ENCODE measurements at places on chromosomes 2 and 18.

DNA sequence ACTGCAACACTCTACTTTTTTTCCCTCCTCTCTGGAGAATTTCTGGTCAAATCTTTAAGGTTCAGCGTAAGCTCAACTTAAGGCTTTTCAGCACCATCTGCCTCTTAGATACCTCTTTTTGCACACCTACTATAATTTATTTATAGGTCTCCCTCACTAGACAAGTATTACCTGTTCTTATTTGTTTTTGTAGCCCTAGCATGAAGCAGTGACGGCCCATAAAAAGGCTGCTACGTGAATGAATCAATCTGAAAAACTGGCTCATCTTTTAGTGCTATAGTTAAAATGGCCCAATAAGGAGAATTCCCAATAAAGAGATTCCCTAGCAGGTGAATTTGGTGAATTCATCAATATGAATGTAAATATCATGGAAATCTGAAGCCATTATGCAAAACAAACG is 6.5 kb downstream of the RNF149 start:
- no peak for DNase-seq

DNA sequence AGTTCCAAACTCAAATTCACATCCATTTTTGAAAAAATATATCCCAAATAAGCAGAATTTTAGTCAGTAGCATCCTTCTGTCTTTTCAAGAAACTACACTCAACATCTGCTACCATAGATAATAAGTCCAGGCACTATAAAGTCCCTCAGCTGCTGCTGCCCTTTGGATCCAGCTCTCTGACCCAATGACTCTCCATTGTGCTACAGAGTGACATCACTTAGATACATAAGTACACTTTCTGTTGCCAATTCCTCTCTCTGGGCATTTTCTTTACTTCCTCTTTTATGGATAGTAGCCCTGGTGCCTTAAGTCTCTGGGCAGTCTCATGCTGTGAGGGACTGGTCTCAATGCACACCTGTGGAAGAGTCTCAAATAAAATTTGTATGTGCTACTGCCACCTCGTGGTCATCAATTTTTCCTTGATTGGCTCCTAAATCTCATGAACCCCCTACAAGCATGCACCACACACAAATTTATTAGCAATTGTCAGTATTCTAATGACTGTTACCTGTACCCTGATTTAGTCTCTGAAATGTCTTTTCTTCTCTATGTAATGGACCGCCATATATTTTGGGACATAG is 219.2 kb downstream of the LRP1B start:
- no peak for DNase-seq

GRCh38 chr18:61471942-61472341 is 138.7 kb downstream of the CDH20 start:
- DNase-seq, result no peak

GRCh38 chr18:10424585-10425307 is 29.7 kb upstream of the APCDD1 start:
- DNase-seq, result no peak

- no peak for DNase-seq
Observed at GRCh38 chr2:165470361-165470760, 863 bp downstream of the CSRNP3 start.

GRCh38 chr2:225773148-225773547 is 373.6 kb downstream of the NYAP2 start:
- no peak for DNase-seq

All from stimulated activated naive CD8-positive, alpha-beta T cell treated with anti-CD3 and anti-CD28 coated beads, Interleukin-15, amount 100 ng/mL, for 72 hours (primary cell).